ENCODE measurements at places on chromosomes 13 and 19.
A peak's percentile ranks its signal among the peaks of the same experiment; 100 is the strongest.

DNA sequence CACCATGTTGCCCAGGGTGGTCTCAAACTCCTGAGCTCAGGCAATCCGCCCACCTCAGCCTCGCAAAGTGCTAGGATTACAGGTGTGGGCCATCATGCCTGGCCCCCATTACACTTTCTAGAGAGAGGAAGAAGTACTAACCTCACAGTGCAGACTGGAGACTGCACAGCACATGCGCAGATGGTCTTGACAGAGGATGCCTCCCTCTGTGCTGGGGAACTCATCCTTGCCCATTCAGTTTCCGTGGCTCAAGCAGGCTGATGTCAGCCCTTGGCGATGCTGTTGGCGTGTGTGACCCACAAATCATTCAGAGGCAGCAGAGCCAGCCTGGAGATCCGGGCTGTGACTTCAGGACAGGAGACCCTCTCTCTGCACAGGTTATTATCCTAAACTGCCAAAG lies 14.6 kb upstream of the FFAR2 start:
- no peak for DNase-seq

DNA sequence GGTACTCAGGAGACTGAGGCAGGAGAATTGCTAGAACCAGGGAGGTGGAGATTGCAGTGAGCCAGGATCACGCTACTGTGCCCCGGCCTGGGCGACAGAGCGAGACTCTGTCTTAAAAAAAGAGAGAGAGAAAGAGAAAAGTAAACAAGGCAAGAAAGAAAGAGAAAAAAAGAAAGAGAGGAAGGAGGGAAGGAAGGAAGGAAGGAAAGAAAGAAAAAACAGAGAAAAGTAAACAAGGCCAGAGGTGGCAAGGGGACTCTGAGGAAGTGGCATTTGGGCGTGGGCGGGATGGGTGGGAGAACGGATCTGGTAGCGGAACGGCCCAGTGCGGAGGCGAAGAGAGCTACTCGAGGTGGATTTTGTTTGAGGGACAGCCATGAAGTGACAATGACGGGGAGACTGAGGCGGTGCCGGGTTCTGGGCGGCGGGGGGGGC lies 7.5 kb upstream of the ARRDC2 start:
- DNase-seq = no peak

- peak; percentile 53 for DNase-seq
Measured at GRCh38 chr13:25286308-25286968, 850 bp downstream of the MTMR6 start.

DNA sequence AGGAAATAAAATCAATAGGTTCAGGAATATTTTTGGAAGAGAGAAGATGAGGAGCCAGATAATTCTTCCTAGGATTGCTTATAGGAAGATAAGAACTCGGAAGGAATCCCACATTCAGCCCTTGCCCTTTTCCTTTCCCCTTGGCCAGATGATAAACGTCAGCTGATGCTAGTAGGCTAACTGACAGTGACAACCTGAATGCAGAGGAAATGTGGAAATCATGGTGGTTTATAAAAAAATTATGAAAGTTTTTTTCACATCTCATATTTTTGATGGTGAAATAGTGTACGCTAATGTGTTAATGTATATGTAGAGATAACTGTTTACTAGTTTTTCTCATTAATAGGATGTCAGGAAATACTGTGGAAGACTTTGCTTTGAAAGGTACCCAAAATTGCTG lies 56.9 kb downstream of the EDNRB start:
- no peak for DNase-seq

DNA sequence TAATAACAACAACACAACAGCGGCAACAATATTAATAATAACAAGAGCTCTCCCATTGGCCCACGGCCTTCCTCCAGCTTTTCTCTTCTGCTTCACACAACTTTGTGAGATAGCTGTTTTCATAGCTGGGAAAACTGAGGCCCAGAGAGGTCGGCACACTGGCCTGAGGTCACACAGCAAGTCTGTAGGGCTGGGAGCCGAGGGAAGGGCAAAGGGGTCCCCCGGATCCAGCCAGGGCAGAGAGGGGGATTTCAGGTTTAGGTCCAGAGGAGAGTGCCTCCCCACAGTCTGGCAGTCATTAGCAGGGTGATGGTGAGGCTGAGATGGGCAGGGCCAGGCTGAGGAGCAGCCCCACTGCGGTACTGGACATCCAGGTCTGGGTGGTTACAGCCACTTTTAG lies 9.0 kb upstream of the CADM4 start:
- no peak for DNase-seq

- no peak for DNase-seq
Measured at GRCh38 chr13:73467125-73467524, 408.3 kb downstream of the KLF5 start.

GRCh38 chr19:53819861-53820260 lies 4.3 kb downstream of the NLRP12 start:
- no peak for DNase-seq

GRCh38 chr13:55517312-55517711 lies 1623.4 kb upstream of the PRR20A start:
- no peak for DNase-seq

DNA sequence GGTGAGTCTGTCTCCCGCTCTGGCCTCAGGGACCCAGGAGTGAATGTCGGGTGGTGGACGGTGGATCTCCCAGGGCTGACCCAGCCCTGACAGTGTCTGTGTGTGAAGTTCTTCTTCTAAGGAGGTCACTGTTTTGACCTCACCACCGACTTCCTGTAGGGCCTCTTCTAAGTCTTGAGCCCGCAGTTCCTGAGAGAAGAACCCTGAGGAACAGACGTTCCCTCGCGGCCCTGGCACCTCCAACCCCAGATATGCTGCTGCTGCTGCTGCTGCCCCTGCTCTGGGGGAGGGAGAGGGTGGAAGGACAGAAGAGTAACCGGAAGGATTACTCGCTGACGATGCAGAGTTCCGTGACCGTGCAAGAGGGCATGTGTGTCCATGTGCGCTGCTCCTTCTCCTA lies at the start of gene SIGLEC7:
Gene SIGLEC7, plus strand, starts transcription at position 183 of the 400 bp plus-strand sequence. Its CDS starts 69 bp downstream, at position 252.
- DNase-seq = no peak

DNA sequence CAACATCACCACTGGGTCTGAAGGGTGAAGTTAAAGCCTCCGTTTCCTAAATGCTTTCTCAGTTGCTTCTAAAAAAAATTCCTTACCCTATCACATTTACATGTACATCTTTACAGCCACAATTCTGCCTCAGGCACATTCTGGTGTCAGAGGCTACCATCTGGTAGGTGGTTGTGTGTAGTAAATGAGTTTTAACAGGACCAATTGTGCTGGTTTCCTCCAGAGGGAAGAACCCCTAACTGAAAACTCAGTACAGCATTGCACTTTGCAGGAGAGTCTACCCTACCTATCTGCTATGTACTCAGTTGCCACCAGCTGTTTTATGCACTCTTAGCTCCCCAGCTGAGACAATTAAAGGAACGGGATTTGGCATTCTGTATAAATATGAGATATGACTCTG lies 1576.5 kb downstream of the PCDH9 start:
- no peak for DNase-seq

DNA sequence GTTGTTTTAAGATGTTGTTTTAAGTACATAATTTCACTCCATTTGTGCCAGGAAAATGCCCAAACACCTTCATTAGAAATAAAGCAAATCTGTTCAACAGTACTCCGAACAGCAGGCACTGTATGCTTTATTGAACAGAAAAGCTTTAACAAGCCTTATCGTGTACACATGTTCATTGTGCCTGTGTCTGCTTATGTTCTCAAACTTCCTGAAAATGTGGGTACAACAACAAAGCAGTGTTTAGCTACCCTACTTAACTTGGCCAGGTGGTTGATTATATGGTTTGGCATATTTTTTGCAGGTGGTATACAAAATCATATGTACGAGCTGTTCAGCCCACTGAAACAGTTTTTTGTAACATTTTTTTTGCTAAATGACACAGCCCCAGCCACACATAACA lies 718.0 kb downstream of the DACH1 start:
- no peak for DNase-seq

DNA sequence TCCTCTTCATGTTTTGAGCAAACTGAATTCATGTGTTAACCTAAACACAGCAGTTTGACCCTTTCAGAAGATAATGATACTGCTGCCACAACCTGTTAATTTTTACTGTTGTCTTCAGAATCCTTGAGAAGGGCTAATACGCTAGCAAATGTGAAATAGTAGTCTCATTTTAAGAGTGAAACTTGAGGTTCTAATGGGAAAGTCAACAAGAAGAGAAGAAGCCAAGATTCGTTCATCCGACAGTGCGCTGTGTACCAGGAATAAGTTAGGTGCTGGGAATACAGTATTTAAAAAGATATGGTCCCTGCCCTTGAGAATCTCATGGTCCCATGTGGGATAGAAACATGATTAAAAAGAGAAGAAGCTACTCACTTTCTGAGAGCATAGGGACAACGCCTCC lies 134.4 kb downstream of the KL start:
- no peak for DNase-seq

GRCh38 chr19:5547881-5548280 lies 19.9 kb downstream of the TINCR start:
- peak; percentile 72 for DNase-seq

- no peak for DNase-seq
Measured at GRCh38 chr19:33799476-33799875, 2.8 kb downstream of the KCTD15 start.

DNA sequence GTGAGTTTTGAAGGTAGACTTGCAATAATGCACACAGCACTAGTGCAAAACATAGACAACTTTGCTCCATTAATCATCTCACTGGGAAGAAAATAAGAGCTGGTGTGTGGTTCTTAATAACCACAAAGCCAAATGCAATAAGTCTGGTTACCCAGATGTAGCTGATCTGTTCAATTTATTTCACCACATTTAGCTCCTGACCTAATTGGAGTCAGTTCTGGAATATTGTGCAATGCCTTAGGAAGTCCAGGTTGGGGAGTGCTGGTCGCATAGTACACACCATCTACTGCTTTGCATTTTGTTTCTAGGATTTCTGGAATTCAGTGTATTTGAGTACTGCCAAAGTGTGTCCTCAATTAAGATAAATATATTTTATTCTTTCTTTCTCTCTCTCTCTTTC lies 483.3 kb upstream of the SPRY2 start:
- no peak for DNase-seq

- no peak for DNase-seq
Measured at GRCh38 chr13:89738072-89738471, 1609.4 kb upstream of the MIR17HG start.

GRCh38 chr13:94154367-94154766 lies 325.1 kb downstream of the DCT start:
- no peak for DNase-seq

DNA sequence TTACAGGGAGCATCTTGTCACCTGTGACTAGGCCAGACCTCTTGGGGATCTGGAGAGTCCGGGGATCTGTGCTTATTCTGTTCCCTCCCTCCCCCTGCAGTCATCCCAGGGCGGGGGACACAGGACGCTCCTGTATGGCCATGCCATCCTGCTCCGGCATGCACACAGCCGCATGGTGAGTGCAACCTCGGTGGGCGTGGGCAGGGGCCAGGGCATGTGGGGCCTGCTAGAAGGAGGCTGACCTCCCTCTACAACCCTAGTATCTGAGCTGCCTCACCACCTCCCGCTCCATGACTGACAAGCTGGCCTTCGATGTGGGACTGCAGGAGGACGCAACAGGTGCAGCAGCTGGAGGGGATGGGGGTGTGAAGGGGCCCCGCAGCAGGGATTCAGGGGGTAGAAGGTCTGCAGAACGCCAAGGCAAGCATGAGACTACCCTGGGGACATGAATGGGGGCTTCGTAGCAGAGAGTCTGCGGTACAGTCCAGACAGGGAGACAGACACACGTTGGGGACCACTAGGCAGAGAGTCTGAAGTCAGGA lies 10.0 kb downstream of the RYR1 start:
- no peak for DNase-seq

GRCh38 chr13:30577401-30577852 lies 40.3 kb upstream of the USPL1 start:
- DNase-seq = peak; percentile 41

DNA sequence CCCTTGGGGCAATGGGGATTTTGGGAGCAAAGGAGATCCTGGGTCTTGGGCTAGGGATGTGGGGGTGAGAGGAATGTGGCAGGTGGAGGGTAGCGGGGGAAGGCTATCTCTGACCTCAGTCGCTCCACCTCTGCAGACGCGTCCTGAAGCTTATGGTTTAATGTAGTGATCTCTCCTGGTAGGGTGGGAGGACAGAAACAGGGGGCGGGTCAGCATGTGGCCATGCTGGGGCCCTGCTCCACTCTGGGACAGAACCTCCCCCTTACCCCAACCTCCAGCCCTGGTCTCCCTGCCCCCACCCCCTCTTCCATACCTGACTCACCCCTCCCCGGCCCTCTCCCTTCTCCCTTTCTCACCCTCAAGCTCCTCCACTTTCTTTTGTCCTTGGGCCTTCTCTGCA lies 1.4 kb downstream of the BST2 start:
- no peak for DNase-seq

- peak; percentile 67 for DNase-seq
Measured at GRCh38 chr19:42092350-42092749, 16.4 kb downstream of the ZNF574 start.

- no peak for DNase-seq
Measured at GRCh38 chr13:113926951-113927660, 46.8 kb downstream of the C13orf46 start.

- no peak for DNase-seq
Measured at GRCh38 chr13:26048741-26049140, 3.1 kb downstream of the SHISA2 start.

DNA sequence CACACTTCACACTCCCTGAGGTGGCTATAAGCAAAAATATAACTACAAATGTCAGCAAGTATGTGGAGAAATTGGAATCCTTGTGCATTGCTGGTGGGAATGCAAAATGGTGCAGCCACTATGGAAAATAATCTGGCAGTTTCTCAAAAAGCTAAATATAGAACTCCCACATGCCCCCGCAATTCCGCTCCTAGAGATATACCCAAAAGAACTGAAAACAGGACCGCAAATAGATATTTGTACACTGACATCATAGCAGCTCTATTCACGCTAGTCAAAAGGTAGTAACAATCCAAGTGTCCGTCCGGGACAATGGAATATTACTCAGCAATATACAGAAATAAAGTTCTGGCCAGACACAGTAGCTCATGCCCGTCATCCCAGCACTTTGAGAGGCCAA lies 31.5 kb upstream of the TPM4 start:
- no peak for DNase-seq

DNA sequence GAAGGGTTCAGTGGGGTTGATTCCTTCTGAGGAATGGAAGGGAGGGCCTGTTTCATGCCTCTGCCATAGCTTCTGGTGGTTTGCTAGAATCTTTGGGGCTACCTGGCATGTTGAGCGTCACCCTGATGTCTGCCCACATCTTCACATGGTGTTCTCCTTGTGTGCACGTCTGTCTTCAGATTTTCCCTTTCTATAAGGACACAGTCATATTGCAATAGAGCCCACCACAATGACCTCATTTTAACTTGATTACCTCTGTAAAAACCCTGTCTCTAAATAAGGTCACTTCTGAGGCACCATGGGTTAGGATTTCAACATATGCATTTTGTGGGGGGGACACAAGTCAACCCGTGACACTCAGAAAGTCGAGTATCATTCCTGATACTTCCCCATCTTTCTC lies 257.9 kb downstream of the COG6 start:
- DNase-seq = no peak
